ENCODE measurements at places on chromosomes 7 and 10. TPM values are rescaled to one million over a fixed set of nuclear protein-coding genes. Genes with fewer than 3 reads are reported as not detected.

Gene FFAR4
- not detected for total RNA-seq

Gene ATOH7
- not detected for total RNA-seq

Gene ACTR3C
- total RNA-seq: 12.8 TPM

Gene RET
- total RNA-seq: 2.8 TPM

Gene THSD7A
- not detected for total RNA-seq
